BJ (cell line): ENCODE measurements at places on chromosomes 2 and 18.

DNA sequence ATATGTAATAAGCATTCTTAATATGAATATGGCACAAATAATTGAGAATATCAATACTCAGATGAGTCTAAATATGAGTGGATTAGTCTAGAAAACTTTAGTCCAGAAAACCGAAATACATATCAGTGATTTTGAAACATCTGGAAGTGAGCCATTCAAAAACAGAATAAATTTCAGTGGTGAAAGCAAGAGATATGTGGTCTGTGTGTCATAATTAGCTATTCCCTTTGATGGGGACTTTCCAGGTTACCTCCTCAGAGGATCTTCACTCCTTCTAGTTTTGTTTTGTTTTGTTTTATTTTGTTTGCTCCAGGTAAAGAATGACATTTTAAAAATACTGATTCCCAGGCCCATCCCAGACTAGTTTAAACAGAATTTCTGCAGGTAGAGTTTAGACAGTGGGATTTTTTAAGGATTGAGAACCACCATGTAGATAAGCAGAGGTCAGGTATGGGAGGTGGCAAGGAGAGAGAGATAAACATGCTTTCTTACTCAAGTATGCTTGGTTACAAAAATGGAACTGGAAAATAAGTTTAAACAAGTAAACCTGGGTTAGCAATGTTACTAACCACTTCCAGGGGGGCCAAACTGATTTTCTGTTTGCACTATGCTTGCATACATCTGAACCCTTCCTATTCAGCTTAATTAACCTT, 70.7 kb downstream of the NABP1 start:
- no peak for DNase-seq

DNA sequence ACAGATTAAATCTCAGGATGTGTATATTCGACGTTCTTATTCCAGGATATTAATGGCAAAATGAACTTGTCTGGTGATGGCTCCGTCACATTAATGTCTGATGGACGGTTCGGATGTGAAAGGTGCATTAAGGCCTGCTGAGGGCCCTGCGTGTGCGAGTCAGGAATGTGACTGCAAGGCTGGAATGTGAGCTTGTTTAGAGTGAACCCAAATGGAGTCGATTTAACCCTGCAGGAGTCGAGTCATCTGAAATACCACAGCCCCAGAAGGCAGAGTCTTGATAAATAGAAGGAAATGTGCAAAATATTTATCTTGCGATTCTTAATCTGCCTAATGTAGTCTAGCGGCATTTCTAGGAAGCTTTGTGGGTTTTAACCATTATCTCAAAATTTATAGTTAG, 44.3 kb downstream of the RDH14 start:
- peak; percentile 43 for DNase-seq

- no peak for DNase-seq
These were observed 42.1 kb downstream of the RNF152 start for GRCh38 chr18:61850756-61851155.

- DNase-seq = no peak
These were observed 3.1 kb downstream of the ARHGEF33 start for GRCh38 chr2:38892819-38893218.

DNA sequence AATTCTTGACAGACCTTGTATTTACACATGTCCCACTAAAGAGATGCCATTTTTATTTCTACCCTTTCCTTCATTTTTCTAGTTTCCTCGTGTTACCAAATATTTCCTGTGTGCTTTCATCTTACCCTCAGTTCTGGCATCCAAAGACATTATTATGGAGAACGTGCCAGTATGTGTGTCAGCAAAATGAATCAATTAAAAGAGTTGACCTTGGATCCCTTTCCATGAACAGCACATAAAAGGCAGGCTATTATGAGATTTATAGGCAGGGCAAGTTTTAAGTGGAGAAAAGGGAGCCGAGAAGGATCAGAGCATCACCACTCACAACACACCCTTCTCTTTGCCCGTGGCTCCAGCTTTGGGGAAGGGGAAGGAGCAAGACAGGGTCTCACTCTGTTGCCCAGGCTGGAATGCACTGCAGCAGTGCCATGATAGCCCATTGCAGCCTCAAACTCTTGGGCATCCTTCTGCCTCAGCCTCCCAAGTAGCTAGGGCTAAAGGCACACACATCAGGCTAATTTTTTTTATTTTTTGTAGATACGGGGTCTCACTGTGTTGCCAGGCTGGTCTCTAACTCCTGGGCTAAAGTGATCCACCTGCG, 149.9 kb downstream of the GFPT1 start:
- no peak for DNase-seq

DNA sequence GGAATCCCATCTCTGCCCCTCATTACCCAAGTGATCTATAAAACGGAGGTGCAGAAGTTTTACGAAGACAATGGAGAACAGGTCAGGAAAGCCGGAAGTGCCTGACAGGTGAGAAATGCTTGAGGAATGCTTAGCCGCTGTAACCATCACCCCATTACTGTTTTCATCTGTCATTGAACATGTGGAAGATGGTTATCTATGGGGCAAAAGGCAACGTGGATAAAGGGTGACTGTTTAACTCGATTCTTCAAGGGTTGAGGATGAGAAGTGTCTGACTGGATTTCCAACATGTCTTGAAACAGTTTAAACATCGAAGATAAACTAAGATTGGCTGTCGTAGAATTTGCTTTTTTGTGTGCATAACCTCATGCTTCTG, 17.3 kb downstream of the HK2 start:
- peak; percentile 60 for DNase-seq

DNA sequence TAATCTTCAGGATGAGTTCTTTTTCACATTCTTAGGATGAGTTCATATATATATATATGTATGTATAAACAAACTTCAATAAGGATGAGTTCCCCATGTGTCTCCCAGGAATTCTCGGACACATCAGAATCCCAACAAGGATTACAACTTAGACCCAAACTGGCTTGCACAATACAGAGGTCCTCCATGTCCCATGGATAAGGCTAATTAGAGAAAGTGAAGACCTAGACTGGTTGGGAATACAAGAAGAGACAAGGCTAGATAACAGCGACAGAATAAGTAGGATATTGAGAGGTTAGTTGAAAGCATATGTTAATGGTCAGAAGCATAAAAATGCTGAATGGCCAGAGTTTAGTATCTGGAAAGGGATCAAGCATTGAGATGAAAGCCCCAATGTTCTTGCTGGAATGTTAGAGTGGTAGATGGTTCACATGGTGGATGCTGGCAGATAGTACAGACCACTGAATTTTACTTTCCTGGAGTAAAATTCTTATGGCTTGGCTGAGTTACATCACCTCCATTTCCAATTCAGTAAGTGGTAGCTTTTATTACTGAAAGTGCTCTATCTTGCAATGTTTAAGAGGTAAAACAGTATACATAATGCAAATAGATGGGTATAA, 154.9 kb upstream of the EPHA4 start:
- no peak for DNase-seq

- no peak for DNase-seq
These were observed 124.3 kb upstream of the CYP26B1 start for GRCh38 chr2:72271766-72272641.

GRCh38 chr2:70123051-70123828, 36.0 kb downstream of the PCBP1 start:
- DNase-seq = no peak

DNA sequence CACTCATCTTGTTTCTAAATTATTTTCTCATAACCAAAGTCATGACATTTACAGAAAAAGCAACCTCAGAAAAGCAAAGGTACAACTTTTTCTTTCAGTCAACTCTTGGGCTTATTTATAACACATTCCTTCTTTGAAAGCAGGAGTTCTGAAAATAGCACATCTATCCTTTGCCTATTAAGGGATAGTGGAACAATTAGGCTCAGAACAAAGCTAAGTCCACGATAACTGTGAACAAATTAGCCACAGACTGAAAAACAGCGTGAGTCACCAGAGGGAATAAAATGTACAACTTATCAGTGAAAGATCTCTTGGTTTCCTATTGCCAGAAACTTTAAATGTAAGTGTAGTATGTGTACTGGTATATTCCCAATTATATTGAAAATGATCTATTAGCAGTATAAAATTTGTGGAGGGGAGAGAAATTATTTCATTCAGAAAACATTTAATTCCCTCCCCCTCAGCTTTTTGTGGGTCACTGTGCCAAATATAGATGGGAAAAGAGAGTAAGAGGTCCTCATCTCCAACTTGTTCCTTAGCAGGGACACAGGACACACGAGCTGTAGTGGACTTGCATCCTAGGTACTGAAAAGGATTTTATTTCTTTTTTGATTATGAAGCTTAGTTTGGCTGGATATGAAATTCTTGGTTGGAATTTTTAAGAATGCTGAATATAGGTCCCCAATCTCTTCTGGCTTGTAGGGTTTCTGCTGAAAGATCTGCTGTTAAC, 15.4 kb upstream of the MATN3 start:
- no peak for DNase-seq

DNA sequence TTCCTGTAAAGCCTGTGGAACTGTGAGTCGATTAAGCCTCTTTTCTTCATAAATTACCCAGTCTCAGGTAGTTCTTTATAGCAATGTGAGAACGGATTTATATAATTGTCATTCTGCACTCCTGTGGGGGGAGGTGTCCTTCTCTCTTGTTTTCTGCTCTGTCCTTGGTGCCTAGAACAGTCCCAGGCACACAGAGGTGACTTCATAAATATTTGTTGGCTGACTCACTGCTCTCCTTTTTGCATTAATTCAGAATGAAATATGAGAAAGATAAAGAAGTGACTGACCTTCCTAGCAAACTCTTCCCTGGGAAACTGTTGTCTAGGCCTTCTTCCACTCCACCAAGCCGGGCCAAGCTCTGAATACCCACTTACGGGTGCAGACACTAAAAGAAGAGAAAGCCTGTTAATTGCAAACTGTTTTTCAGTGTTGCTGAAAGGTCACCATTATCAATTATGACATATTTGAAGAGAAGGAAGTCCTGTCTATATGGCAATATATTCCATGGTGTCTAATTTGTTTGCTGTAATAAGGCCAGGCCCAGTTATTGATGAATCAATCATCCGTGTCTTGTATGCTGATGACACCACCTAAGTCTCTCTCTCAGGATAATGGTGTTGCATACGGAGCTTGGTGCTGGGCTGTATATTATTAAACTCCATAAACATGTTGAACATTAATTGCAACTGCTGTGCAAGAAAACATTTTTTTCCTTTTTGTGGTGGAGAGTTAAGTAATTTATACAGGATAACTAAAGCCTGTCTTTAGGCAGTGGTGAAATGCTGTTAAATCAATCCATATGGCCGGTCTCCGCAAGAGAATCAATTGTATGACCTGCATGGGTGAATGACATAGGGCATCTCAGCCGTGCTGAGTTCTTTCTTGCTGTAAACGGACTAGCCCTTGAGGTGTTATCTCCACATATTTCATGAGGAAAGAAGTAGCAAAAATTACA, 567.5 kb downstream of the SLC4A3 start:
- DNase-seq = no peak

- no peak for DNase-seq
These were observed 234.3 kb upstream of the CYRIA start for GRCh38 chr2:16899958-16900357.

GRCh38 chr2:108965540-108966289, 23.3 kb downstream of the EDAR start:
- no peak for DNase-seq

GRCh38 chr2:151984424-151985083, 114.3 kb downstream of the CACNB4 start:
- DNase-seq = no peak

GRCh38 chr18:4130734-4131719, 324.1 kb downstream of the DLGAP1 start:
- DNase-seq = no peak

- DNase-seq = no peak
These were observed 18.3 kb downstream of the ARHGEF33 start for GRCh38 chr2:38907743-38908562.

DNA sequence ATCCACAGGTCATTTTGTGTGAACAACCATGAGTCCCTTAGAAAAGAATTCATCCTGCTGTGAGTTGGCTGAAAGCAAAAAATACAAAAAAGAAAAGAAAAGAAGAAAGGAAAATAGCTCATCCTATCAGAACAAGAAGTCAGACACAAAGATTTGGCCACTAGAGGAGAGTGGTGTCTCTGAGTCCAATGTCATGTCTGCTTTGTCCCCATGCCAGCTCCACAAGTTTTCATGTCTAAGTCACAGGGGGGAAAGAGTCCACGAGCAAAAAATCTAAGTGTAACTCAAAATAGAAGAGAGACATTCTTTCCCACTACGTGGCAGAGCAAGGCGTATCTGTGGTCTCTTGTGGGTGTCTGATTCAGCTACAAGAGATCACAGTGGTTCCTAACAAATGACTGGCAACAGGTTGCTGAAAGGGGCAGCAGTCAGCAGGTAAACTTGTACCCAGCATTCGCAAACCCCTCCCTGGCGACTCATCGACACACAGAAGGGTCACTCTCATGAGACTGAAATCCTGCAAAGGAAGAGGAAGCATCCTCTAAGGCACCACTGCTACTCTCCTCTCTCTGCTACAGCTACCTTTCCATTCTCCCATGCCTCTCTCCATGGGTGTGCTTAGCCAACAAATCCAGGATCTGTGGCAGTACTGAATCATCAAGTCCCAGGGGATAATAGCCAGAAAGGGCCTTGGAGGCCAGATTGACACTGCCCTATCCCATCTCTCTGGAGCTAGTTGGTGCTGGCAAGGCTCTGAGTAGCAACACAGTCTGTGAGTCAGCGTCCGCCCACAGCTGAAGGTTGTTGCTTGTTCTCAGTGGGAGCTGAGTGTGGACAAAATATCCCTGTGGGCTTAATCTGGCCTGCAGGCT, 123.0 kb upstream of the SLC39A10 start:
- DNase-seq = peak; percentile 50

GRCh38 chr2:196153480-196153879, 17.9 kb downstream of the STK17B start:
- no peak for DNase-seq

GRCh38 chr2:11810237-11810977, 64.0 kb downstream of the LPIN1 start:
- no peak for DNase-seq

GRCh38 chr2:192465141-192465540, 270.4 kb upstream of the TMEFF2 start:
- no peak for DNase-seq

GRCh38 chr2:167275046-167275445, 386.8 kb downstream of the XIRP2 start:
- DNase-seq = no peak
